ENCODE measurements at places on chromosomes 11 and 22.

GRCh38 chr11:110077346-110077745, 15.8 kb upstream of the ZC3H12C start:
- DNase-seq, result no peak

DNA sequence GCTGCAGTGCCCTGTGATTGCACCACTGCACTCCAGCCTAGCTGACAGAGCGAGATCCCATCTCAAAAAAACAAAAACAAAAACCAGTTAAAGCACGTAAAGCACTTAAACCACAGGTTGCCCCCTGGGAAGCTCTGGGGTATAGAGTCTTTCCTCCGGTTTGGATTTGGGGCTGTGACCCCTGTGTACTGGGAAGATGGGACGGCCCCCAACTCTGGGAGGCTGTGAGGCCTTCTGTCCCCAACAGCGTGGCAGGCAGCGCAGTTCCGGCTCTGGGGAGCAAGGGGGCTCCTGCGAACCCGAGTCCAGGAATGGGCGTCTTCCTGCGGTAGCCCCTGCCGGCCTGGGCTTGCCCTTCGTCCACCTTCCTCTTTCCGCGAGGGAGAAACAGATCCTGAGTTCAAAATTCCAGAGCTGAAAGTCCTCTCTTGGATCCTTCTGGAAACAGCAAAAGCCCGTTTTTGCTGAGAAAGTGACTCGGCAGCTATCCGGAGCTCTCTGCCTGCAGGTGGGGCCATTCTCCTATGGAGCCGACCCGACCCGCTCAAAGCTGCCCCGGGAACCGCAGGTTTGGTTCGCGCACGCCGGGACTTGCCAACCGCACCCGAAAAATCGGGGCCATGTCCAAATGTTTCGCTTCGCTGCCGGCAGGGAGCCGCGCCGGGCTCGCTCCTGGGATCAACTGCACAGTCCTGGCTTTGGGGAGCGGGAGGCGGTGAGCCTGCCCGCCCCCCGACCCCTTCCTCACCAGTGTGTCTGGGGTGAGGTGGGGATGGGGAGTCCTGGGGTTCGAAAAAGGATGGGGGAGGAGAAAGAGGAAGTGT, 36.3 kb upstream of the POLA2 start:
- DNase-seq, result no peak

GRCh38 chr11:44709966-44710365, 16.8 kb upstream of the TSPAN18 start:
- no peak for DNase-seq

GRCh38 chr22:41847300-41847699, 14.4 kb downstream of the SREBF2 start:
- DNase-seq, result no peak

GRCh38 chr11:74468936-74469335, 1.6 kb upstream of the KCNE3 start:
- DNase-seq, result no peak

GRCh38 chr11:130180491-130180890, 20.9 kb downstream of the ST14 start:
- no peak for DNase-seq

GRCh38 chr11:7307836-7308235, 56.1 kb downstream of the SYT9 start:
- no peak for DNase-seq

- no peak for DNase-seq
These were observed 25.8 kb downstream of the QSER1 start for GRCh38 chr11:32918427-32918826.

DNA sequence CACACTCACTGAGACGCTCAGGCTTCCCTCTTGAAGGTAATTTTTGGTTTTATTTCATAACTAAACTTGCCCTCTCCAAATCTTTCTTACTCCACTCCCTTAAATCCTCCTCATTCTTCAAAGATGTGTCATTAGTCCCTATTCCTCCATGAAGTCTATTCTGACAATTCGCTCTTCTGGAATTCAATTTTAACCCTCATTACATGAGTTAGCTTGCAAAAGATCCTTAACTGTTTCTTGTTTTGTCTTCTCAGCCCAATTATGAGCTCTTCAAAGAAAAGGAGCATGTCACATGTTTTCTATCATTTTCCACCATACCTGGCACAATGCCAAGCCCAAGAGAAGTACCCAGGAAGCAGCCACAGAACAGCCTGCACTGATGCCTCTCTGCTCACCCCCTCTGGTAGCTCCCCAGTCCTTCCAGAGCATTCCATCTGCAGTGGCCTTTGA, 13.0 kb downstream of the GALNT18 start:
- DNase-seq, result no peak

- no peak for DNase-seq
These were observed 38.5 kb upstream of the GNAZ start for GRCh38 chr22:23031786-23032185.

DNA sequence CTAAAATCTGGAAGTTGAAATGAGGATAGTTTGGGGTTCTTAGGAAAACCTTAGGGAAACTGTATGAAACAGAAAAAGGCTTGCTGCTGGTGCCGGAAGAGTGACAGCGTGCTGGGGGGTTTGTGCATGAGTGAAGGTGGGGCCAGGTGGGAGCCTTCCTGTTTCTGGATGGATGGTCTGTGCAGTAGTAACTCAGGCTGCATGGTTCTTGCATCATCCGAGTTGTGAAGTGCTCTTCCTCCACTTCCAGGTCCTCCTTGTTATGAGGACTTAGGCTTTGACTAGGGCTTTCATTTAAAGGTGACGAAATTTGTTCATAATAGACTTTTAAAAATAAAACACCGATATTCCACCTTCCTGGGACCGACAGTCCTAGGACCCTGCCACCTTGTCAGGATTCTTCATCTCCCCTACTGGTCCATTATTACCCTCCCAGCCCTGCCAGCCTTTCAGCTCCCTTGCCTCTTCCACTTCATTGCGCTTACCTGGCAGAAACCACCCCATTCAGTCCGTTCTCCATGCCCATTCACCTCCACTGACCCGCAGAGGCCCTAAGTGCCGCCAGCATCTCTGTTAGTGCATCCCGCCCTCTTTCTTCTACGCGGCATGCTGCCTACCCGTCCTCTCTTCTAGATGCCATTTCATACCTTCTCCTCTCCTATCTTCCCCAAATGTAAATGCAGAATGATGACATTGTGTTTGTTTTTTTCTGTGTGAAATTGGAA, 47.3 kb downstream of the PPFIA1 start:
- no peak for DNase-seq

DNA sequence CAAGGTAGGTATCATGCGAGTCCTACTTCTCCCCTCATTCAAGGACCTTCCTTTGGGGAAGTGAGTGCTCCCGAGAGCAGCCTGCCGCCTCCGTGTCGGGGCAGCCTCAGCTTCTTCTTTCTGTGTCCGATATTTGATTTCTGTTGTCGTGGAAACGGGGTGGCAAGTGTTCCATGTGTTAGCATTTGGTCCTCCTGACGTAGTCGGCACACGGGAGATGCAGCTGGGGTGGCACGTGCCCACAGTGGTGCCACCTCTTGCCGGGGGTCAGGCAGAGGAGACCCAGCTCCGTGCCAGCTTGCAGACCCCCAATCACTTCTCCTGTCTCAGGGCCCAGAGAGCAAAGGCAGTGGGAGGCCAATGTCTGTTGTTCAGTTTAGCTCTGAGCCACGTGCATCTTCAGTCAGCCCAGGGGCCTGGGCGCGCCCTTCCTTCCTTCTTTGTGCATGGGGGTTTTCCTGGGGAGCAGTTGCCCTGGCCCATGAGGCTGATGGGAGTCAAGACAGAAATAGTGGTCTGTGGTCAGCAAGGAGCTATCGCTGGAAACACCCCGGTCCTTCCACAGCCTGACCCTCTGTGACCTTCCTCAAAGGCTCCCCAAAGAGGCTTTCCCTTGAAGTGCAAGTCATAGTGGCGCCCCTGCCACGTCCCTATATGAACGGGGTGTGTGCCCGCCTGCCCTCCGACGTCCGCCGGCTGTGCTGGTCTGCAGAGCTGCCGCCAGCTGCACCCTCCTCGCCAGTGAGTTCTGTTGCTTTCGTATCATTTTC, 44.5 kb downstream of the PARVB start:
- no peak for DNase-seq

DNA sequence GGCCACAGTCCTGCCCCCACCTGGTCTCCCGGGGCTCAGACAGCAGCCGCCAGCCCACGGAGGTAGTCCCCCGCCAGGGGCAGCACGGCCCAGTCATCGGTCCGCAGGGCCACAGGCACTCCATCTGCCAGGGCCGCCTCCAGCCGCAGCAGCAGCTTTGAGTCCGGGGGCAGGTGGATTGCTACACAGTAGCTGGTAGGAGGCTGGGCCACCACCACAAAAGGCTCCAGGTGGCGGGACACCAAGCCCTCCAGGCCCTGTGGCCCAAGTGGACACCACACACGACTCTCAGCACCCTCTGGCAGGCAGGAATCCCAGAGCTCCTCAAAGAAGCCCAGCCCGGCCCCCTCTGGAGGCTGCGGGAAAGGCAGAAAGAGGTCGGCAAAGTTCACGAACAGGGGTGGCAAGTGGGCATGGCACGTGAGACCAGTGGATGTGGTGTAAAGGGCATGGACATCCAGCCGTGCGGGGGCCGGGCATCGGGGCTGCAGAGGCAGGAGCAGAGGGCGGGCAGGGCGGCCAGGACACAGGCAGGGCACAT, 2.9 kb downstream of the AP5B1 start:
- DNase-seq, result no peak

DNA sequence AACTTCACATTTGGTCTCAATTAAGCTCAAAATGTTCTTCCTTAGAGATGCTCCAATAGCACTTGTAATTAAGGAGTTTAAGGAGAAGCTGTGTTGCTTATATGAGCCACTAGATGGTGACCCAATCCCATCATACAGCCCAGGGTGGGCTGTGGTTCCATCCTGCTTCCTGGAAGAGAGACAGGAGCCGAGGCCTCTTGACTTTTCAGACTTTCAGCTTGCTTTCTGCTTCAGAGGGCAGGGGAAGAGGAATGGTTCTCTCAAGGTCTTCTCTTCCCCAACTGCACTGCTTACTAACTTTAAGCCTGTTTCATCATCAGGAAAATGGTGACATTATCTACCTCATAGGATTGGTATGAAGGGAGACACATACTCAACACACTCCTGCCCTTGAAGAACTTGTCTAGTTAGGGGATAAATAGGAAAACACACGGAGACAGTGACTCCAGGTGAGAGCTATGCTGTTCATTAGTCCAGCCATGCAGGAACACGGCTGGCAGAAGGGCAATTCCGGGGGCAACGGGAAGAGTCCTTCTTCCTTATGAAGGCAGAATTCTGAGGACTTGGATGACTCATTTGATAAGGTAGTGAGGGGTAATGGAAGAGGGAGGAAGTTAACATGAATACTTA, 20.1 kb downstream of the TMEM218 start:
- DNase-seq, result peak; percentile 46

DNA sequence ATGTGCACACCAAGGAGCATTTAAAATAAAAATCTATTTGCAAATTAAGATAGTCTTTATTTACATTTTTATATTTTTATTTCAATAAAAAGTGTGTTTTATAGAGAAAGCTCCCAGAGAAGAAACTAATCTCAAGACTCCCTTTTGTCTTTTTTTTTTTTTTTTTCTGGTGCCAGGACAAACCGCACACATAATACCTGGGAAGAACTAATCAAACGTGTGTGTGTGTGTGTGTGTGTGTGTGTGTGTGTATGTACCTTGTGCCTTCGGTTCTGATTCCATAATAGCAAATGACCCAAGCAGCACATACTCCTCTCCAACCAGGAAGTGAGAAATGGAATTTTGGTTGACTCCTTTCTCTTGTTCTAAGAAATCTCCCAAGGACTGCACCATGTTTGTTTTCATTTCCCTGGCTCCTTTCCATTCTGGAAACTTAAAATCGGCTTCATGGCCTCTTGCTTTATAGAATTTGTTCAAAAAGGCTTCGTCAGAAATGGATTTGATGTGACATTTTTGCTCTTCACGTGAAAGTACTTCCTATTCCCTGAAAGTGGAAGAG, 65.3 kb downstream of the ST3GAL4 start:
- DNase-seq, result no peak

DNA sequence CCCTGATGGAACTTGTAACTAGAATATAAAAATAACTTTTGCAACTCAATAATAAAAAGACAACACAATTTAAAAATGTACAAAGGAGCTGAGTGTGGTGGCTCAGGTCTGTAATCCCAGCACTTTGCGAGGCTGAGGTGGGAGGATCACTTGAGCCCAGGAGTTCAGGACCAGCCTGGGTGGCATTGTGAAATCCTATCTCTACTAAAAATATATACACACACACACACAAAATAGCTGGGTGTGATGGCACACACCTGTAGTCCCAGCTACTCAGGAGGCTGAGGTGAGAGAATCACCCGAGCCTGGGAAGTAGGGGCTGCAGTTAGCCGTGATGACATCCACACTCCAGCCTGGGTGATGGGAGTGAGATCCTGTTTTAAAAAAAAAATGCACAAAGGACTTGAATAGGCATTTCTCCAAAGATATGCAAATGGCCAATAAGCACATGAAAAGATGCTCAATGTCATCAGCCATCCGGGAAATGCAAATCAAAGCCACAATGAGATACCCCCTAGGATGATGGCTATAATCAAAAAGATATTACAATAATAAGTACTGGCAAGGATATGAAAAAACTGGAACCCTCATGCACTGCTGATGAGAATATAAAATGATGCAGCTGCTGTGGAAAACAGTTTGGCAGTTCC, 59.8 kb upstream of the SEPTIN5 start:
- DNase-seq, result no peak

GRCh38 chr11:19728436-19728835, 15.8 kb downstream of the NAV2 start:
- DNase-seq, result no peak

DNA sequence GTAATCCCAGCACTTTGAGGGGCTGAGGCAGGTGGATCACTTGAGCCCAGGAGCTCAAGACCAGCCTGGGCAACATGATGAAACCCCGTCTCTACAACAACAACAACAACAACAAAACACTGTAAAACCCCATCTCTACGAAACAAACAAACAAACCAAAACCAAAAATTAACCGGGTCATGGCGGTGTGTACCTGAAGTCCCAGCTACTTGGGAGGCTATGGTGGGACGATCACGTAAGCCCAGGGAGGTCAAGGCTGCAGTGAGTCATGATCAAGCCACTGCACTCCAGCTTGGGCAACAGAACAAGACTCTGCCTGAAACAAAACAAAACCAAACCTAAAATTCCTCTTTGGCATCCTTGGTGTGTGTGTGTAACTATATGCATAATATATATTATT, 7.0 kb upstream of the POLA2 start:
- DNase-seq, result no peak

- no peak for DNase-seq
These were observed 7.2 kb downstream of the MS4A15 start for GRCh38 chr11:60763692-60764369.

GRCh38 chr11:116481126-116481675, 291.6 kb downstream of the BUD13 start:
- DNase-seq, result no peak

DNA sequence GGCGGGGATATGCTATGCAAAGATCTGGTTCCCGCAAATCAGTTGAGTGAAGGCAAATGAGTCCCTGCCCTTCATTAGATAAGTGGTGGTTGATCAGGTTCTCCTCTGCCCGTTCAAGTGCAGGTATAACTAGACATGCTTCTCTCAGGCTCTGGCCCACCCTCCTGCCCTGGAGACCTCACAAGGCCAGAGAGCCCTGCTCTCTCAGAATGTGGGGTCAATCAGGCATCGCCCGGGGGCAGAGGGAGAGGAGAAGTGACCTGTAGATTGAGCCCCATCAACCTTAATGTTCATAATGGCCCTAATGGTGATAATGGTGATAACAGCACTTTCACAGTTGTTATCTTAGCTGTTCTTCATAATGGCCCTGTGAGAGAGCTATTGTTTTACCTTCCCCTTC, 224.3 kb downstream of the DSCAML1 start:
- DNase-seq, result no peak

Data from A549 (cell line).